ENCODE measurements at places on chromosomes 7 and 10. TPM values are rescaled to one million over a fixed set of nuclear protein-coding genes. Genes with fewer than 3 reads are reported as not detected.

Gene UCMA
- total RNA-seq: not detected

Gene GPR37
- 10.5 TPM for total RNA-seq

Gene ANKRD61
- 0.26 TPM for total RNA-seq

Gene IL15RA
- 5.9 TPM for total RNA-seq

- DNase-seq: no peak
- H3K27me3 ChIP-seq: no peaks in the 10 kb centered on the region
- H3K4me3 ChIP-seq: no peak overlapping the region
- H3K27ac ChIP-seq: no peak overlapping the region
- no peaks in the 10 kb centered on the region for H3K4me1 ChIP-seq
- peaks cover 10% of the 10 kb centered on the region for H3K36me3 ChIP-seq
Observed at GRCh38 chr7:152085131-152085530, 59.7 kb downstream of the GALNT11 start.

GRCh38 chr7:24653316-24654085 lies 80.2 kb downstream of the PALS2 start:
- no peak for DNase-seq
- no peaks in the 10 kb centered on the region for H3K4me1 ChIP-seq
- no peak overlapping the region for H3K4me3 ChIP-seq
- H3K27ac ChIP-seq: no peak overlapping the region
- no peaks in the 10 kb centered on the region for H3K36me3 ChIP-seq

DNA sequence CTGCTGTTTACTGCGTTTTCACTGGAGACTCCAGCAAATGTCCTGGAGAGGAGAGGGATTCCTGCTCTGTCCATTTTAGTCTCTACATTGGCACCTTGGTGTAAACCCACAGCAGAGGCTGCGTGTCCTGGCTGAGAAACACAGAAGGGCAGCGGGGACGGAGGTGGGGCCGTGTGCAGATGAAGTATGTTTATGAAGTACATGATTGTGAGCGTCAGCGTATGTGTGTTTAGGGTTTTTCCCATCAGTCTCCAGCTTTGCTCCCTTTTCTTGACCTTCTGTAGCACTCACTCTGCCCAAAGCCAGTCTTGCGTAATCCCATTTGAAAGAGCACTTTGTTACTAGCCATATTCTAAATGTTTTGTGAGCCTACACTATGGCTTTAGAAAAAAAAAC lies 750.7 kb upstream of the SORCS1 start:
- H3K4me1 ChIP-seq: 0 out of 2 replicates have a peak, but pooled peaks cover 4% of the 10 kb centered on the region
- no peak overlapping the region for H3K27ac ChIP-seq
- DNase-seq: peak; percentile 19
- H3K36me3 ChIP-seq: no peaks in the 10 kb centered on the region

DNA sequence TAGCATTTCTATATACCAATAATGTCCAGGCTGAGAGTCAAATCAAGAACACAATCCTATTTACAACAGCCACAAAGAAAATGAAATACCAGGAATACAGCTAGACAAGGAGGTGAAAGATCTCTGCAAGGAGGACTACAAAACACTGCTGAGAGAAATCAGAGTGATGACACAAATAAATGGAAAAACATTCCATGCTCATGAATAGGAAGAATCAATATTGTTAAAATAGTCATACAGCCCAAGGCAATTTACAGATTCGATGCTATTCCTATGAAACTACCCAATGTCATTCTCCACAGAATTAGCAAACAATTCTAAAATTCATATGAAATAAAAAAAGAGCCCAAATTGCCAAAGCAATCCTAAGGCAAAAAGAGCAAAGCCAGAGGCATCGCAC lies 116.8 kb upstream of the ZNF32 start:
- H3K4me1 ChIP-seq: no peaks in the 10 kb centered on the region
- no peak overlapping the region for H3K4me3 ChIP-seq
- H3K27me3 ChIP-seq: no peaks in the 10 kb centered on the region
- no peaks in the 10 kb centered on the region for H3K36me3 ChIP-seq
- DNase-seq: peak; percentile 29

GRCh38 chr7:93843260-93843659 lies 47.3 kb downstream of the TFPI2 start:
- H3K27ac ChIP-seq: no peak overlapping the region
- no peak overlapping the region for H3K4me3 ChIP-seq
- DNase-seq: no peak
- H3K4me1 ChIP-seq: no peaks in the 10 kb centered on the region

DNA sequence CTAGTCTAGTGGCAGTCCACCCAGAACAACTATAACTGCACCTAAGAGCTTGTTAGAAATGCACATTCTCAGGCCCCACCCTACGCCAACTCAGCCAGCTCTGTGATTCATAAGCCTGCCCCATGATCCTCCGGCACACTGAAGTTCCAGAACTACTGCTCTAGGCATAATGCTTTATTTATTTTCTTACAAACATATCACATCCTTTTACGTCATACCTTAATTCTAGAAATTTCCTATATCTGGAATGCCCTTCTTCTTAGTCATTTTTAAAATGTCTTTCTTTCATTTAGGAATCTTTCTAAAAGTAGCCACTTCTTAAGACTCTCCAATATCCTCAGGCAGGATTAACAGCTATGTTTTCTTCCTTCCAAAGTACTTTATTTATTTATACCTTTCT lies 480.1 kb downstream of the INHBA start:
- no peaks in the 10 kb centered on the region for H3K27me3 ChIP-seq
- peak overlapping the region; percentile 98 for H3K27ac ChIP-seq
- H3K4me3 ChIP-seq: no peak overlapping the region
- peaks cover 38% of the 10 kb centered on the region for H3K4me1 ChIP-seq
- DNase-seq: peak; percentile 74
- H3K36me3 ChIP-seq: no peaks in the 10 kb centered on the region

GRCh38 chr7:73829505-73829904 lies 1.3 kb upstream of the CLDN4 start:
- peaks cover 49% of the 10 kb centered on the region for H3K4me1 ChIP-seq
- H3K27me3 ChIP-seq: no peaks in the 10 kb centered on the region
- H3K27ac ChIP-seq: peak overlapping the region; percentile 96
- peak overlapping the region; percentile 99 for H3K4me3 ChIP-seq
- peak; percentile 75 for DNase-seq

DNA sequence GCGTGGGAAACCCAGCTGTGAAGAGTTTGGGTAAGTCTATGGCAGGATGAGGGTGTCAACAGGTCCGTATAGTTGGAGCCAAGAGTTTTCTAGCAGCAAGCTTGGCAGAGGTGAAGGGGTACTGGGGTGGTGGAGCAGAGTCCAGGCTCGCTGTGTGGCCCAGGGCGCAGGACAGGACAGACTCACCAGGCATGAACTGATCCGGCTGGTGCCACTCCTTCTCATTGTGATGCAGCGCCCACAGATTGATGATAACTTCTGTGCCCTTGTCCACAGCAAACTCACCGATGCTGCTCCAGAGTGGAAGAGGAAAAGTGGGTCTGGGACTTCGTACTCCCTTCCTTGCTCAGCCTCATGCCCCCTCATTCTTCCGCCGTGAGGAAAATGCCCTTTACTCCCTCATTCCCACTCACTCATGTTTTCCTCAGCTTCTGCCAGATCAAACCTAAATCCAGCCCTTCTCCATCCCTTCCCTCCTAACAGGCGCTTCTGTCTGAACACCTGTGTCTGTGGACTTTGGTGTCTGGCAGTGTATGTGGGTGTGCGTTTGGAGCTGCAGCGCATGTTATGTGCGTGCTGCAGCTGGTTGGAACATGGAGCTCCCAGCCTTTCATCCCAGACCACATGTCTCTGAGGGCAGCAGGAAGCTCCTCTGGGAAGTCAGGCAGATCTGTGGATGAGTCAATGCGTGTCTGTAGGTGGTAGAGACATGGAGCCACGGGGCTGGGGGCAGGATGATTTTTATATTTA lies 5.7 kb downstream of the CYP17A1 start:
- DNase-seq: no peak
- no peaks in the 10 kb centered on the region for H3K36me3 ChIP-seq
- H3K4me3 ChIP-seq: no peak overlapping the region
- H3K27ac ChIP-seq: no peak overlapping the region
- no peaks in the 10 kb centered on the region for H3K27me3 ChIP-seq

All from PC-3 (cell line).